ENCODE measurements at places on chromosomes 4 and X.

DNA sequence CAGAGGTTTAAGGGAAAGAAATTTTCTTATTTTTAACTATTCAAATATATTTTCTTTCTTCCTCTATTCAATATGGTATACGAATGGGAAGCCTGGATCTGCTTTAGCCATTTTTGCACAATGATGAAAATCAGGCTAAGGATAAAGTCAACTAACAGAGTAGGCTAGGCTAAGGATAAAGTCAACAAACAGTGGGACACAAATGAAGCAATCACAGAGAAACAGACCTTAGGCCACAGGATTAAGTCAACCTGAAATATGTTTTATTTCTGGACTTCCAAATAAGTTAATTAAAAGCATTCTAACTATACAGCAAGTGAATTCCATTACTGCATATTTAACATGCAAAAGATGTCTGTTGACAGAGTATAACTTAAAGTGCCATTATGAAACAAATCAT lies 17.0 kb downstream of the DYNLT3 start:
- DNase-seq: no peak

- no peak for DNase-seq
Measured at GRCh38 chr4:67684839-67685531, 16.0 kb downstream of the UBA6 start.

DNA sequence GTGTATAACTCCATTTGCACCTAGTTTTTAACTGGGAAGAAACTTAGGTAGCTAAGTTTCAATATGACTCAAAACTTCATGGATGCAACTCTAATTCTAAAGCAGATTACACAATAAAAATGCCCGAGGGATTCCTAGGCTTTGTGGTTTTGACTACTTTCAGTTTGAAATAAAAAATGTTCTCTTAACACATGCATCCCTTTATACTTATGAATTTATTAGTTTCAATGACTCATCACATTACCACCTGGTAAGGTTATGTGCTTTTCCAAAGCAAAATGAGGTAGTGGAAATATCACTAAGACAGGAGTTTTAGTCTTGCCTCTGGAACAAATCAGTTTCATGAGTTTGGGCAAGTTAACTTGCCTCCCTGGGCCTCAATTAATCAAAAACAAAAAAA lies 125.5 kb downstream of the OPHN1 start:
- no peak for DNase-seq

- no peak for DNase-seq
Measured at GRCh38 chr4:176654565-176655216, 138.0 kb downstream of the VEGFC start.

GRCh38 chr4:148238086-148238485 lies 204.1 kb downstream of the NR3C2 start:
- DNase-seq: no peak

DNA sequence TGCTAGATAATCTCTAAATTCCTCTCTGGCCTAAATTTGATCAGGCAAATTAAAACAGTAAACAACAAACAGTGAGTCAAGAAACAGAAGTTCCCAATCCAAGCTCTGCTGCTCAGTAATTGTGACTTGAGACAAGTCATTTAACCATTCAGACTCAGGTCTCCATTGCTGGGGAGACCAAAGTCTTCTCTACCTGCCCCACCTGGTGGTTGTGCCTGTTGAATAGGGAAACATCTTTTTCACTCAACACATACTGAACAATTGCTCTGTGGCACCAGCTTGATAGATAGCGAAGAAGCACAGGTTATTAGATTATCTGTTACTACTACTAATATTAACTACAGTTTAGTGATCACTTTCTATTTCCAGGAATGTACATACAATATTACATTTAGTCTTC lies 112.1 kb upstream of the EOLA2 start:
- no peak for DNase-seq

- DNase-seq: no peak
Measured at GRCh38 chrX:129634541-129634940, 20.2 kb downstream of the APLN start.

GRCh38 chr4:172721659-172722058 lies 447.0 kb upstream of the GALNT7 start:
- DNase-seq: no peak

GRCh38 chr4:65747386-65747785 lies 77.1 kb upstream of the EPHA5 start:
- no peak for DNase-seq

- no peak for DNase-seq
Measured at GRCh38 chrX:137858106-137858505, 292.2 kb downstream of the ZIC3 start.

All from activated T-cell treated with anti-CD3 and anti-CD28 coated beads for 1 hour (primary cell).